ENCODE measurements at places on chromosomes 2 and 18.

- DNase-seq, result no peak
Observed at GRCh38 chr2:25250331-25251070, 82.1 kb upstream of the POMC start.

DNA sequence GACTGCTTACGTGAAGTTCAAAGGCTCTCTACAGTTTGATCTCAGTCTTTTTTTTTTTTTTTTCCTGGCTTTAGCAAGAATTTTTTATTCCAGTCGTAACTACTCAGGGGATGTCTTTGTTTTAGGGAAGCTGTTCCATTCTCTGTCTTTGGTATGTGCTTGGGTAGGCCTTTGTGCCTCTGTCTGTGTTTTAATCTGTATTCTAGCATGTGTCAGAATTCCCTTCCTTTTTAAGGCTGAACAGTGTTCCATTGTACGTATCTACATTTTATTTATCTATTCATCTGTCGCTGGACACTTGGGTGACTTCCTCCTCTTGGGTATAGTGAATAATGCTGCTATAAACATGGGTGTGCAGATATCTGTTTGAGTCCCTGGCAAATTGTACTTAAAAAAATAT lies 42.6 kb downstream of the MYO1B start:
- no peak for DNase-seq

DNA sequence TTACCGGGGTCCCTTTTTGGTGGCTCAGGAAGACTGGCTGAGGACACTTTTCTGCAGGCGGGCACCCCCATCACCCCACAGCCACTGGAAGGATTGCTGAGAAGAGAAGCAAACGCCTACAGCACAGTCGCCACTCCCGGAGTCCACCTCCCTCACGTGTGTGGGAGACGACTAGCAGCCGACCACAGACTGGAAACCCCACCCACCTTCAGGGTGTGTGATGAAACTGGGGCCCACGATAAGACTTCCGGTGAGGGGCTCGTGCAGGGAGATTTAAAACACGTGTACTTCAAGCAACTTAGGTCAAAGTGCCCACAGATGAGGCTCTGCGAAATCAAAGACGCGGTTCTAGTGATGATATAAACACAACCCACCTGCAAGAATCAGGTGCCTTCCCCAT lies 26.3 kb downstream of the MBP start:
- DNase-seq, result peak; percentile 49

- peak; percentile 28 for DNase-seq
Observed at GRCh38 chr2:25265802-25266201, 75.9 kb downstream of the DNMT3A start.

- DNase-seq, result no peak
Observed at GRCh38 chr2:38698467-38699003, 32.6 kb downstream of the GALM start.

DNA sequence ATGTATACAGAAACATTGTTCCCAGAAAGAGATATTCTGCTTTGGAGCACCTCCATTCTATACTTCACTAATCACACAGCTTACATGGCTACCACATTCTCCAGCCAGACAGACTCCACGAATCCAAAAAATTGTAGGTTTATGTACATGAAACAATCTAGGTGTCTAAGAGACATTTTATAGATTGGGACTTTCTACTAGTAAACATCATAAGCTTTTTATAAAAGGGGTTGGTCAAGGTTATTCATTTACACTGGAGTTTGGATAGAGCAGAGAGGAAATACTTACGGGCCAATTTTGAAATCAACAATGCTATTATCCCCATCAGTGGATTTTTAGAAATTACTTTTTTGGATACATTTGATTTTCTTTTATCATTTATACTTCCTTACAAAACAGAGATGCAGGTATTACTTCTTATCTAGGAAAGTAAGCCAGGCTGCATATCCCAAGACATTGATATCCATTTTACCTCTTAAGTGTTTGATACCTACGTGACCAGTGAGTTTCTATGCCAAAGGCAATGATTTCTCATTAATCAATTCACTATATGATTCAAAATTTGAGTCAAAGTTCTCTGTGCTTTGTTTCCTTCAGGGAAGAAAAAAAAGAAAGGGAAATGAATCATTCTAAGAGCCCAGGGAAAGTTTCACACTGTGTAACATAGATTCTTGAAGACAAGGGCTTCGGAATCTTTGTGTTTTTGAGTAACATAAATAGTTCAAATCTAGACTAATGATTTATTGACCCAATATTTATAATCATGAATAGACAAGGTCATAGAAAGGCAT lies 140.5 kb downstream of the PTH2R start:
- no peak for DNase-seq

- DNase-seq, result no peak
Observed at GRCh38 chr2:100785626-100786296, 34.2 kb upstream of the NPAS2 start.

DNA sequence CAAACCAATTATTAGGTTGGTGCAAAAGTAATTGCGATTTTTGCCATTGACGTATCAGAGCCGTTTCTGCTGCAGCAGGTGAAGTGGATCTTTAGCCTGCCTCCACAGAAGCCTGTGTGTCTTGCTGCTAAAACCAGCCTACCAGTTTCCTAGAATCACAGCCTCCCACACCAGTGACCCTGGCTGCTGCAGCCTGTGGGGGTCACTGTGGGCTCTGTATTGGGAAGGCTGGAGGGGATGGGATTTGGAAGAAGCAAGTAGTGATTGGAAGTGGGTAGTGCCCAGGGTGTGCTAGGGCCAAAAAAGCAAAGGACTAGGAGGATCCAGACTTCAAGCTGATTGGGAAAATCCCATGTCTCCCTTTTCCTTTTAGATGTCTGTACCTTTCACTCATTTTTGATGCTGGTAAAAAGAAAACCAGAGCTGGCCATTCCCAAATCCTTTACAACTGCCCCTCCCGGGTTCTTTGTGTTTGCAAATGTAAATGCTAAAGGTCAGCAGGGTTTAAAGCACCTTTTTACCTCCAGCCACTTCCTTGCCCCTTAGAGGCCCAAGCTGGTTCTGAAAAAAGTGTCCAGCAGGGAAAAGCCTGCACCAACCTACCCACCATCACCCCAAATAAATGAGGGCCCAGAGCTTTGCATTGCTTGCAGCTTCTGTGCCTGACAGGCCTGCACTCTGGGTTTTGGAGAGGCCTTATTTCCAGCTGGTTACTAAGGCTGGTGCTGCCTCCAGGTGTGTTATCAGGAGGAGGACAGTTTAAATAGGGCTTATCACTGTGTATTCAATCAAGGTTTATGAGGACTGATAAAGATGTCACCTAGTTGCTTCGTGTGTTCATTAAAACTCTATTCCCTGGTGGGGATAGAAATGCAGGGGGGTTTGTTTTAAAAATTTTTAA lies 172.0 kb downstream of the MIB1 start:
- no peak for DNase-seq

GRCh38 chr2:233090879-233091278 lies 30.7 kb downstream of the INPP5D start:
- no peak for DNase-seq
